Right renal pelvis (tissue), 4 donors: ENCODE measurements at places on chromosomes 1 and 21.

- DNase-seq, result no peak
Observed at GRCh38 chr1:110291241-110292030, 47.7 kb upstream of the RBM15 start.

DNA sequence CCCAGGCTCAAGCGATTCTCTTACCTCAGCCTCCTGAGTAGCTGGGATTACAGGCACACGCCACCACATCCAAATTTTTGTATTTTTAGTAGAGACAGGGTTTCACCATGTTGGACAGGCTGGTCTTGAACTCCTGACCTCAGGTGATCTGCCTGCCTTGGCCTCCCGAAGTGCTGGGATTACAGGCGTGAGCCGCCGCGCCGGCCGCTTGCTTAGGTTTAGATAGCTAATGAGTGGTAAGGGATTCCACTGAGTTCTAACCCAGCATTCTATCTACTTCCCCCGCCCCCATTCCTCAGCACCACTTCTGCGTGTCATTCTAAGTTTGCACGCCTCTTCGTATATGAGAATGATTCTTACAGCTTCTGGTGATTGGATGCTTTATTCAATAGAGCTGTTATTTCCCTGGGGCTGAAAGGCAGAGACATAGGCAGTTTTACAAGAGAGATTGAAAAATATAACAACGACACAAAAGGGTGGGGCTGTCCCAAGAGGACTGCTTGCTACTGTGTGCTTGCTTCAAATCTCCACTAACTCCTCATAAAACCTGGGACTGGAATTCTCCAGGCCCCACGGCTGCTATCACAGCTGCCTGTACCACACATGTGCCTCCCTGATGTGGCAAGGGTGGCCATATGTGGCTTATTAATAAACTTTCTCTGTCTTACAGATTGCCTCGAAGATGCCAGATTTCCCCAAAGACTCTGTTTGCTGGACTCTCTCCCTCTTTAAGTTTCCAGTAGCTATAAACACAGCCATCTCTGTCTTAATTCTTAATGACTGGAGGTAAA, 23.7 kb upstream of the GREM2 start:
- DNase-seq, result no peak

- no peak for DNase-seq
Observed at GRCh38 chr1:53639251-53639763, 99.7 kb downstream of the GLIS1 start.

GRCh38 chr1:52057876-52058415, 1.9 kb downstream of the BTF3L4 start:
- no peak for DNase-seq

GRCh38 chr1:7403265-7404045, 367.6 kb upstream of the VAMP3 start:
- DNase-seq, result no peak
